ENCODE measurements at places on chromosomes 5 and 9.

- no peak for DNase-seq
These were observed 52.0 kb upstream of the KCNIP1 start for GRCh38 chr5:170451747-170452365.

GRCh38 chr9:126295936-126296600, 30.6 kb upstream of the MVB12B start:
- DNase-seq = no peak

DNA sequence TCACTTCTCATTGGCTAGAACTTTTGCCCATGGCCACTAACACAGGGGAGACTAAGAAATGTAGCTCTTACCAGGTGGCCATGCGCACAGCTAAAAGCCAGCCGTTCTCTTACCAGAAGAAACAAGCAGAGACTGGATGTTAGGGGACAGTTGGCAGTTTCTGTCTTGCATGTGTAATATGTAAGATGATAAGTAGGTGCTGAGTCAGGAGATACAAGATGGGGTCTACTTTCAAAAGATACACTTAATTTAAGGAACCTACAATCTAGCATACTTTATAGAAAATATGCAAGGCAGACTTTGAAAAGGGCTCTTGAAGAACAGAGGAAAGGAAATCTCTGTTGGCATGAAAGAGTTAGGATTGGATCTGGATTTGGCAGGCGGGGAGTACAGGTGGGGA, 244.5 kb downstream of the ZSWIM6 start:
- DNase-seq = no peak

DNA sequence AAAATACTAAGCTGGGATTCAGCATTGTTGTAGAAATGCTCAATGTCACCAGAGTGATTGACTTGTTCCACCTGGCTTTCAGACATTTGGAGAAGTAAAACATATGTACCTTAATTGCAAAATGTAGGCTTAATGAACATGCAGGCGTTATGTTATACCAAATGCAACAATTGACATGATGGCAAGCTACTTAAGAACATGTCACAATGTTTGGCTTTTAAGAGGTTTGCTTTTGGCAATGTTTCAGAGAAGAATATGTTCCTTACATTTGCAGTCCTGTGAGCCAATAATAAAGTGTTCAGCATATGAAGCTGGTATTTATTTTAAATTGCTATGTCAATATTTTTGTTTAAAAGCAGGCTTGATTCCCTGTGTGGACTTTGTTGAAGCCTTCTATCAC, 111.7 kb upstream of the NUDT12 start:
- DNase-seq = no peak

- DNase-seq = no peak
These were observed 51.8 kb downstream of the ELAVL2 start for GRCh38 chr9:23774266-23774665.

DNA sequence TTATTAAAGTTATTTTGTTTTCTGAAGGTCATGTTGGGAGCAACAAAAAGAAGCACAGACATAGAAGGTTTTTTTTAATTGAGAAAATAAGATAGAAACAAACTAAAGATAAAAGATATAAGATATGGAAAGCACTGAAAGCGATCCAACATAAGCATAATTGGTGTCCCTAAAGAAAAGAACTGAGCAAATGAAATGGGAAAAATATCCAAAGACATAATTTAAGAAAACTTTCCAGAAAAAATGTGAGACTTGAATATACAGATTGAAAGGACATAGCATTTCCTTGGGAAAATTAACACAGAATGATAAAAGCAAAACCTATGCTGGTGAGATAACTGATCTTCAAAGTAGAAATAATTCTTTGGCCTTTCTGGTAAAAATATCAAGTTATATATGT, 289.3 kb downstream of the KIAA0825 start:
- DNase-seq = no peak

DNA sequence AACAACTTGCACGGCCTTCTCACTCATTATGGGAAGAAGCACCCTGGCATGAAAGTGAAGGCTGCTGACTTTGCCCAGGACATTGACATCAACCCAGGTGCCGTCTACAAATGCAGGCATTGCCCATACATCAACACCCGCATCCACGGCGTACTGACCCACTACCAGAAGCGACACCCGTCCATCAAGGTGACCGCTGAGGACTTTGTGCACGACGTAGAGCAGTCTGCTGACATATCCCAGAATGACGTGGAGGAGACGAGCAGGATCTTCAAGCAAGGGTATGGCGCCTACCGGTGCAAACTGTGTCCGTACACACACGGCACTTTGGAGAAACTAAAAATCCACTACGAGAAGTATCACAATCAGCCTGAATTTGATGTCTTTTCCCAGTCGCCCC, 65.4 kb downstream of the ZNF462 start:
- no peak for DNase-seq

DNA sequence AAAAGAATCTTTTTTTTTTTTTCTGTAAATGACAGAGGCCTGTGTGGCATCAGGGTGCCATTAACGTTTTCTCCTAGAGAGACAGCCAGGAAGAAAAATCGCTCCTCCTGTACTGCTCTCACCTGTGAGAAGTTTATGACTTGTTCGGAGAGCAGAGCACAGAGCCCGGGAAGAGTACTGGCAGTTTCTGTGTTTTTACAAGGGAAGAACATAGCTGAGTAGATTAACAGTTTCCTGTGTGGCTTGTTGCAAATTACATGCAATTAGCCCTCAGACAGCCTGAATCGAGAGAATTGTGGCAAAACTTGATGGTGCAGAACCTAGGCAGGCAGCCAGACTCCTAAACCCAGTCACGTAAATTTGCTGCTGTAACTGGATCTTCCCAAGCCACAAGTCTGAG, 32.1 kb downstream of the PRKACG start:
- no peak for DNase-seq

GRCh38 chr5:16291894-16292293, 112.3 kb upstream of the MARCHF11 start:
- DNase-seq = no peak

- DNase-seq = no peak
These were observed 109.2 kb downstream of the SH3TC2 start for GRCh38 chr5:148953711-148954110.

DNA sequence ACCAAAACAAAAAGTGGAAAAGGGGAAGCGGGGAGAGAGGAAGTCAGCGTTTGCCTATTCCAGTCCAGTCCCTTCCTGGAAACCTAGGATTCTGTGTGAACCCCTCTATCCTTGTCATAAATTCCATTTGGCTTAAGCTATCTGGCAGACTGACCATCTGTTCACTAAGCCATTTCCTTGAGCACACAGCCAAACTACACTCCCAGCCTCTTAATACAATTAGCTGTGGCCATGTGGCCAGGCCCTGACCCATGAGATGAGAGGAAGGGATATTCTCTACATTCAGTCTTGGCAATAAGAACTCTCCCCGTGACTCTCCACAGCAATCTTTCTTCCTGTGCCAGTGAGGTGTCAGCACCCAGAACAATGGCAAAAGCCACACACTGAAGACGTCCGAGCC, 424.8 kb downstream of the TLE1 start:
- no peak for DNase-seq

DNA sequence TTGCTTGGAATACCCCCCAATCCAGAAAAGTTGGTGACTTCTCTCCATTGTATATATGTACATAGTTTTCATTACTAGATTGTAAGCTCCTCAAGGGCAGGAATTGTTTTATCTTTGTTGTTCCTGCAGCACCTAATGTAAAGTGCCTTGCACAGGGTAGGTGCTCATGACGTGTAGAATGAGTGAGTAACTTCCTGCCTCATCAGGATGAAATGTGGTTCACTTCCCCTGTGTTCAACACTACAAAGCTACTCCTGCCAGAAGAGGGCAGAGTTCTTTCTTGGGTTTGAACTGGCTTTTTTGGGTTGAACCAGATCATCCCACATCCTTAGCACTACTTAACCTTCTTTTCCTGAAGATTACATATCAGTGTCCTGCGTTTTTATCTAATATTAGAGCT, 23.9 kb downstream of the GTF3C4 start:
- DNase-seq = no peak
